ENCODE measurements at places on chromosomes 5 and 9.

DNA sequence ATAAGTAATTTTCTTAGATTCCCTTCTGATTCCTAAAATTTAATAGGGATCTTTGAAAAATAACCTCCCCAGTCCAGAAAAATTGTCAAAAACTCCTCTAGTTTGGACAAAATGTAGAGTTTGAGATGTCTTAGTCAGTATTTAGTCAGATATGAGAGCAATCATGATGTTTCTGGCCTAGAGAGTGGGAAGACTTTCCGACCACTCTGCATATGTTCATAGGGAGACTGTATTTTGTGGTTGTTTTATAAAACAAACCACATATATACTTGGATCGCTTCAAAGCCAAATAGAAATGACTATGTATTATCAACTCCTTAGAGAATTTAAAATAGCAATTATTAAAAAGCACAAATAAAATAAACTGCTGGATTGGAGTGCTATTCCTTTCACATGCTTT is 15.8 kb downstream of the ZFAND5 start:
- peaks cover 4% of the 10 kb centered on the region for H3K36me3 ChIP-seq
- no peaks in the 10 kb centered on the region for H3K27me3 ChIP-seq
- no peak for DNase-seq
- H3K27ac ChIP-seq: no peak overlapping the region
- no peaks in the 10 kb centered on the region for H3K4me1 ChIP-seq
- H3K4me3 ChIP-seq: no peak overlapping the region

GRCh38 chr9:29449306-29449705 is 1876.0 kb upstream of the C9orf72 start:
- no peak overlapping the region for H3K4me3 ChIP-seq
- H3K27ac ChIP-seq: no peak overlapping the region
- no peaks in the 10 kb centered on the region for H3K36me3 ChIP-seq
- no peak for DNase-seq
- no peaks in the 10 kb centered on the region for H3K4me1 ChIP-seq

- peaks cover 4% of the 10 kb centered on the region for H3K27me3 ChIP-seq
- peaks cover 30% of the 10 kb centered on the region for H3K36me3 ChIP-seq
- DNase-seq: no peak
- H3K27ac ChIP-seq: no peak overlapping the region
- H3K4me1 ChIP-seq: no peaks in the 10 kb centered on the region
- no peak overlapping the region for H3K4me3 ChIP-seq
These were observed 26.9 kb downstream of the SRD5A1 start for GRCh38 chr5:6659941-6660684.

- H3K36me3 ChIP-seq: peaks cover 4% of the 10 kb centered on the region
- no peak for DNase-seq
- H3K27me3 ChIP-seq: peaks cover 7% of the 10 kb centered on the region
- no peak overlapping the region for H3K27ac ChIP-seq
- no peak overlapping the region for H3K4me3 ChIP-seq
These were observed 50.2 kb upstream of the XPA start for GRCh38 chr9:97747201-97747965.

DNA sequence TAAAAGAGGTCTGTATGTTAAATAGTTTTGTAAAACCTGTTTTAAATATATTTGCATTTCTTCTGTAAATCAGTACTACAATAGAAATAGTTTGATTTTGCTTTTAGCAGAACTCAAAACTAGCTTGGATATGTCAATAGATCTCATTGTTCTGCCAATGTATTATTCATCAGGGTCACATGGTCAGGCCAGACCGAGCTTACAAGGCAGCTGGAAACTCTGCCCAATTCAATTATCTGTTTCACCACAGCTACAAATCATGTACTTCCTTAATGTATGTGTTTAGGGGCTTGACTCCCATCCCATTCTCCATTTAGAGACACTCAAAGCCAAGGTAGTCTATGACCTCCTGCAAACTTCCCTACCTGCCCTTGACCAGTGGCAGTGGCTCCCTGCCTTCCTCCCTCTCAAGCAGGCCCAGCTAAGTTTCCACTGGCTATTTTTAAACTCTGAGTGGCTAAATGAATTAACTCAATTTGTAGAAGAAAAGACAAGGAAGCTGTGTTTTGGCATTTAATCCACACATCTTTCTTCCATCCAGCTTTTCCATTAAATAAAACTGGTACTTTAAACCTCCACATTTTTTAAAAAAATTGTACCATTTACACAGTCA is 46.4 kb upstream of the SELENOP start:
- no peaks in the 10 kb centered on the region for H3K36me3 ChIP-seq
- H3K4me1 ChIP-seq: peaks cover 37% of the 10 kb centered on the region
- H3K27ac ChIP-seq: peak overlapping the region; percentile 66
- H3K4me3 ChIP-seq: no peak overlapping the region
- H3K27me3 ChIP-seq: peaks cover 2% of the 10 kb centered on the region
- DNase-seq: no peak

DNA sequence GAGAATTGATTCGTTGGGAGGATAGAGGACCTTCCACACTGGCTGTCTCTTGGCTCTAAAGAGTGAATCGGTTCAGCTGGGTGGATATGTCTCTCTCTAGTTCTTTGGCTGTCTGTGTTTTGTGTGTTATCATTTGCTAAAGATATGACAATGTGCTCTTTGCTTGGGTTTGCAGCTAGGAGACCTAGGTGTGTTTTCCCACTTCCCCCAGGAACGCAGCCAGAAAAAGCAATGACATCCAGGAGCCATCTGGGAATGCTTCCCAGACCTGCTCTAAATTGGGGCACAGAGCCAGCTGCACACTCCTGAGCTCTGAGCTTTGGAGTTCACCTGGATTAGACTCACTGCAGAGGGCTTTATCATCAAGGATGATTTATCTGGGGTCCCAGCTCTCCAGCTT is 12.8 kb upstream of the PDZD2 start:
- H3K36me3 ChIP-seq: no peaks in the 10 kb centered on the region
- no peak for DNase-seq
- H3K27me3 ChIP-seq: peaks cover 2% of the 10 kb centered on the region
- H3K4me3 ChIP-seq: no peak overlapping the region
- H3K4me1 ChIP-seq: peaks cover 3% of the 10 kb centered on the region

DNA sequence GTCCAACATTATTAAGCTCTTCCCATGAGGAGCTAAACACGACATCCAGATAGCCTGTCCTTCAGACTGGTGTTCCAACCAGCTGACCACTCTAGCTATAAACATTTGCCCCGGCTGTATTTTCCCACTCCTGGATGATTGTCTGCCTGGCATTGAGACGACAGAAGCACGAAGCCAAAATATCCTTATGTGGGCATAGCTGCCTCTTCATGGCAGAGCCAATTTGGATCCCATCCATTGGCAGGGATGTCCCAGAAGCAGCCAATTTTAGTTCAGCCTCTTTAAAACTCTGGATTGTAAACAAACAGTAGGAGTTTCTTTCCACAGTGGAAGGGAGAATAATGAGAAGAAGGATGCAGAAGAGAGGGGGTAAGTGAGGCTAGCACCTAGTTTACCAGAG is 507.6 kb downstream of the CETN3 start:
- no peaks in the 10 kb centered on the region for H3K36me3 ChIP-seq
- H3K4me1 ChIP-seq: no peaks in the 10 kb centered on the region
- H3K27me3 ChIP-seq: no peaks in the 10 kb centered on the region
- no peak overlapping the region for H3K27ac ChIP-seq
- DNase-seq: no peak

DNA sequence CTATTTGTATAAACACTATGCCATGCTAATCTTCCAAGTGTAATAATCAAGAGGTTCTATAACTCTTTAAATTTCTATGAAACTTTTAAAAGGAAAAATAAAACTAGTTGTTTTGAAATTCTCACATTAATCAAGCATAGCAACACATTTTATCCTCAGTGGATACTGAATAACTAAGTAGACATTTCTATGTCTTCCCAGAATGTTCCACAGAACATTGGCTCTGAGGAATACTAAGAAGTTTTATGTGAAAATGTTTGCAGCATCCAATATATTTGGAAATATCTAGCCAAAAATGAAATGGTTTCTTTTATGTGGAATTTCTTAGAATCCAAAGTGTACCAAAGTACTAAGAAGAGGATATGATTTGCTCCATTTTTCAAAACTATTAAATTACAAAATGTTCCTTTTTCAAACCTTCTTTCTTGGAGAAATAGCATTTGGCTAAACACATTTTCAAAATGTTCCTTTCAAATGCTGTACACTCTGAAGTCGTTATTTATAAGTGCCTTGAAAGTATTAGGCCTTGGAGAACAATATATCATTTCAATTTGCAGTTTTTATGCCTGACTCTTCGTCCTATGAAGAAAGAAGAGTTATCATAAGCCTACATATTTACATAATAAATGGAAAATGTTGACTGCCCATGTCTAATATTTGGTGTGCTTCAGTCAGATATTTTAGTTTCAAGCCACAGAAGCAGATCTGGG is 175.6 kb upstream of the COX7C start:
- H3K27me3 ChIP-seq: no peaks in the 10 kb centered on the region
- H3K4me3 ChIP-seq: no peak overlapping the region
- no peak overlapping the region for H3K27ac ChIP-seq
- H3K4me1 ChIP-seq: no peaks in the 10 kb centered on the region
- H3K36me3 ChIP-seq: no peaks in the 10 kb centered on the region

GRCh38 chr5:161431963-161432362 is 114.6 kb downstream of the GABRB2 start:
- DNase-seq: no peak
- no peaks in the 10 kb centered on the region for H3K4me1 ChIP-seq
- no peak overlapping the region for H3K4me3 ChIP-seq
- H3K36me3 ChIP-seq: no peaks in the 10 kb centered on the region

GRCh38 chr5:38078161-38078560 is 180.2 kb upstream of the EGFLAM start:
- no peak overlapping the region for H3K4me3 ChIP-seq
- DNase-seq: no peak
- no peak overlapping the region for H3K27ac ChIP-seq
- H3K4me1 ChIP-seq: no peaks in the 10 kb centered on the region

DNA sequence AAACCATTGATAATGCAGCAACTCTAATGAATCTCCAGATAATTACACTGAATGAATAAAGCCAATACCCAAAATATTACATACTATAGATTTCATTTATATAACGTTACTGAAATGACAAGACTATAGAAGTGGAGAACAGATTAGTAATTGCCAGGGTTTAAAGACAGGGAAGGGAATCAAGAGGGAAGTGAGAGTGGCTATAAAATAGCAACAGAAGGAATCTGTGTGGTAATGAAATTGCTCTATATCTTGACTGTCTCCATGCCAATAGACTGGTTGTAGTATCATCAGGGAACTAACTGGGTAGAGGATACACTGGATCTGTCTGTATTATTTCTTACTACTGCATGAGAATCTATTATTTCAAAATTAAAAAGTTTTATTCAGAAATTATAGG is 396.5 kb upstream of the RPS23 start:
- H3K27me3 ChIP-seq: no peaks in the 10 kb centered on the region
- H3K36me3 ChIP-seq: no peaks in the 10 kb centered on the region
- no peak overlapping the region for H3K4me3 ChIP-seq
- H3K4me1 ChIP-seq: no peaks in the 10 kb centered on the region

GRCh38 chr5:38463634-38464521 is 92.6 kb downstream of the LIFR start:
- no peaks in the 10 kb centered on the region for H3K36me3 ChIP-seq
- H3K27ac ChIP-seq: no peak overlapping the region
- peaks cover 13% of the 10 kb centered on the region for H3K4me1 ChIP-seq

- DNase-seq: no peak
- no peak overlapping the region for H3K27ac ChIP-seq
These were observed 11.2 kb downstream of the KLHL9 start for GRCh38 chr9:21324047-21324446.

GRCh38 chr9:91515074-91515687 is 91.5 kb upstream of the NFIL3 start:
- no peak overlapping the region for H3K4me3 ChIP-seq
- DNase-seq: no peak
- peaks cover 3% of the 10 kb centered on the region for H3K27me3 ChIP-seq
- H3K36me3 ChIP-seq: no peaks in the 10 kb centered on the region

DNA sequence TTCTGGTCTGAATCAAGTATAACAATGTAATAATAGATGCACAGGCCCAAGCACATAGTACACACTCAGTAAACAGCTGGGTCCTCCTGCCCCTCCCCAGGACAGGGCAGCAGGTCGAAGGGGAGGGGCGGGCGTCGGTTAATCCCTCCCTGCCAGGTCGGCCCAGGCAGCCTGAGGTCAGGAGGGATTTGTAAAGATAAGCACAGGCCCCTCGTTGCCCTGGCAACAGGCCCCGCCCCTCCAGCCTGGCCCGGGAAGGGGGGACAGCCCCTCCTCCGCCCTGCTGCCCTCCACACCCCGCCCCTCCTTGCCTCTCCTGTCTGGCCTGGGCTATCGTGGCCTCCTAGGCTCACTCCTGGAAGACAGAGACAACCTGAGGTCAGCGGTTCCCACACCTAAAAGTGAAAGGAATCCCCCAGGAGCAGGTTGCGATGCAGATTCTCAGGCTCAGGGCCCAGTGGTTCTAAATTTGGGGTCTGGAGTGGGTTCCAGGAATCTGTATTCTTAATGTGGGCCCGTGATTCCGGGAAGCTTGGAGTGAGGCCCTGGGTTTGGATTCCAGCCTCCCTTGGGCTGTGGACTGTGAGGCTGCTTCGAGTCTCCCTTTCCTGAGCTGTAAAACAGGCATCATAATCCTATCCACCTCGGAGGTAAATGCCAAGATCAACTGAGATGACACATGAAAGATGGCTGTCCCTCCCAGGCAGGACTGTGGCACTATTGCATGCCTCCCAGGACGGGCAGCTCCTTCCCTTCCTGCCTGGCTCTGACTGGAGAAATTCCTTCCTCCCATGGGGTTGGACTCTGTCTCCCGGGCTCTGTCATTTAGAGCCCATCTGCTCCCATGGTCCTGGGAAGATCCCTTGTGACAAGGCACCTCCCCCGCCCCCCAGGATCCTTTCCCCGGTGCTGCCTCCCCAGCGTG is 4.4 kb downstream of the CRB2 start:
- peak; percentile 86 for DNase-seq
- peaks cover 21% of the 10 kb centered on the region for H3K27me3 ChIP-seq
- no peak overlapping the region for H3K4me3 ChIP-seq

- H3K27me3 ChIP-seq: peaks cover 26% of the 10 kb centered on the region
- no peaks in the 10 kb centered on the region for H3K4me1 ChIP-seq
- DNase-seq: no peak
These were observed 6.2 kb upstream of the INPP5E start for GRCh38 chr9:136445799-136446198.

DNA sequence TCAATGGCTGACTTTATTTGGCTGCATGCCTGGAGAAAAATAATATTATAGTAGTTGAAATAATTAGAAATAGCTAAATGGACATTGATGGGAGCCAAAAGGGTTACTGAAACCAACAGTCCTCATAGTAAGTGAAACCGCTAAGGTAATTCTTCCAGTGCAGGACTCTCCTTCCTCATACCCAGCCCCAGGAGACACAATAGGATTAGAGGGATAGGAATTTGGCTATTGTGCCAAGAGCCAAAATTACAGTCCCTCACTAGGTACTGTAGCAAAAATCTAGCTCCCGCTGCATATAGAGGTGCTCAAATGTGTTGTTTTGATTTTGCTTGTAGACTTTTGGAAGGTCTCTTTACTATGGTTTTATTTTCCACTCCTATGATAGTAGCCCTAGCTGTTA is 20.2 kb downstream of the GLDC start:
- no peak for DNase-seq
- no peaks in the 10 kb centered on the region for H3K27me3 ChIP-seq
- no peaks in the 10 kb centered on the region for H3K4me1 ChIP-seq
- no peak overlapping the region for H3K27ac ChIP-seq
- H3K4me3 ChIP-seq: no peak overlapping the region
- H3K36me3 ChIP-seq: peaks cover 5% of the 10 kb centered on the region

GRCh38 chr5:137275083-137275482 is 224.0 kb downstream of the SPOCK1 start:
- H3K4me1 ChIP-seq: no peaks in the 10 kb centered on the region
- no peaks in the 10 kb centered on the region for H3K36me3 ChIP-seq
- peaks cover 2% of the 10 kb centered on the region for H3K27me3 ChIP-seq
- H3K27ac ChIP-seq: no peak overlapping the region
- DNase-seq: no peak

GRCh38 chr9:130707225-130707976 is 13.8 kb downstream of the EXOSC2 start:
- peaks cover 1% of the 10 kb centered on the region for H3K27me3 ChIP-seq
- peaks cover 9% of the 10 kb centered on the region for H3K4me1 ChIP-seq
- H3K4me3 ChIP-seq: no peak overlapping the region
- H3K27ac ChIP-seq: no peak overlapping the region
- DNase-seq: peak; percentile 67
